ENCODE measurements at places on chromosomes 7 and 10. TPM values are rescaled to one million over a fixed set of nuclear protein-coding genes. Genes with fewer than 3 reads are reported as not detected.

- peaks cover 90% of the 10 kb centered on the region for H3K27me3 ChIP-seq
- peaks cover 42% of the 10 kb centered on the region for H3K4me1 ChIP-seq
- peak overlapping the region; percentile 43 for H3K4me3 ChIP-seq
- DNase-seq = peak; percentile 51
Observed at GRCh38 chr10:100730725-100731406, 14.5 kb upstream of the PAX2 start.

DNA sequence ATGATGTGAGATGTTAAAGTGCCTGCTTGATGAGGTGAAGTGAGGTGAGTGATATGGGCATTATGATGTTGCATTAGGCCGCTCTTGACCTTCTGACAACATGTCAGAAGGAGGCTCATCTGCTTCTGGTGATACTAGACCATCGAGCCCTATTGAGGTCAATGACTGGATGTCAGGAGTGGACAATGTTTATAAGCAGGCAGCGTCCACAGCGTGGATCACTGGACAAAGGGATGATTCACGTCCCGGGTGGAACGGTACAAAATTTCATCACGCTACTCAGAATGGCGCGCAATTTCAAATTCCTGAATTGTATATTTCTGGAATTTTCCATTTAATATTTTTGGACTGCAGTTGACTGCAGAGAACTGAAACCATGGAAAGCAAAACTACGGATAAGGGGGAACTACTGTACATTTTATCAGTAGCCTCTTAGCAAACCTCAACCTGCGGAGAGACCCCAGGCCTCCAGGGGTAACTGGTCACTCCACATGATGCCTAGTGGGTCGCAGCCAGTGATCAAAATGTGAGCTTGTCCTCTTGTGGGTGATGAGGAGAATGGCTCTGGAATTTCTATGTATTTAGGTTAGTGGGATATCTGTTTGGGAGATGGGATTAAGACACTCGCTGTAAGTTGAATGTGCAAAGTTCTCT is 5.7 kb upstream of the ZCCHC24 start:
- peaks cover 6% of the 10 kb centered on the region for H3K4me1 ChIP-seq
- no peak overlapping the region for H3K4me3 ChIP-seq
- DNase-seq = no peak

- peak overlapping the region; percentile 10 for H3K27ac ChIP-seq
- peaks cover 54% of the 10 kb centered on the region for H3K4me1 ChIP-seq
- H3K4me3 ChIP-seq = peak overlapping the region; percentile 82
- no peak for DNase-seq
- H3K36me3 ChIP-seq = peaks cover 43% of the 10 kb centered on the region
- H3K27me3 ChIP-seq = peaks cover 32% of the 10 kb centered on the region
Observed at GRCh38 chr10:22324413-22324812, 3.5 kb downstream of the BMI1 start.

DNA sequence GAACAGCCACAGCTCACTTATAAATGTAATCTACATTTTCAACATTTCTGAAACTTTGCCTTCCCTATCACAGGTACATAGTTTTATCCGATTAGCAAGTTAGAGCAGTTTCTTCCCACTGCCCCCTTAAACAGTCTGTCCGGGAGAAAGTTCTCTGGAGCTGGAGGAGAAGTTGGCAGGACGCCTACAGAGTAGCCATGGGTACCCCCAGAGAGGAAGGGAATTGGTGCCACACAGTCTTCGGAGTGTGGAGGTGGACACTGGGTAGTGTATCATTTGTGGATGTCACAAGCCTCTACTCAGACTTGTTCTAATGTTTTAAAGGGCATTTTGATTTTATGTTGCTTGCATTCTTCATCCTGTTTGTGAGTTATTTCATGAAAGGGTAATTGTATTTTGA is 39.0 kb downstream of the TAF3 start:
- H3K27ac ChIP-seq = no peak overlapping the region
- no peak for DNase-seq
- no peaks in the 10 kb centered on the region for H3K27me3 ChIP-seq
- peaks cover 21% of the 10 kb centered on the region for H3K36me3 ChIP-seq

Gene RNLS
- total RNA-seq = 1.3 TPM

DNA sequence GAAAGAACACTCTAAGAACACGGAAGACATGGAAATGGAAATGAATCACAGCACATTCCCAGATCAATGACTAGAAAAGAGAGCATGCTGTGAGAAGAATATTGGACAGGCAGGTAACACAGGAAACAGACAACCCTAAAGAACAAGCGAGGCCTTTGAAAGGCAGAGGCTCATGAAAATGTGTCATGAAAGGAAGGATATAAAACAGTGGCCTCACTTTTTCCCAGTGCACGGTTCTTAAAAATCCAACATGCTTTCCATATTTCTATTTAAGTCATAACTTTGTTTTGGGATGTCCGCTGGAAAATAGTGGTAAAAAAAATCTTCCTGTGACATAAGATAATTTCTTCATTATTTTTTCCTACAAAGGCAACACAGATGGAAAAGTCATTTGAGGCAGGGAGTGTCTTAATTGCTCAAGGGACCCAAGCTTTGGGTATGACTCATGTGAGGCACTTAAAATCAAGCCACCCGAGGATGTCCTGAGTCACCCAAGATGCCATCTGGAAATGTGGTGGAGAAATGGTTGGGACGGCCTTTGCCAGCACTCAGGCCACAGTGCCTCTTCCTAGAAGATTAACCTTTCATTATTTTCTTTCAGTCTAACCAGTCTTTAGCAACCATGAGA is 17.0 kb downstream of the ITIH5 start:
- DNase-seq = no peak
- no peaks in the 10 kb centered on the region for H3K4me1 ChIP-seq
- peaks cover 26% of the 10 kb centered on the region for H3K27me3 ChIP-seq
- no peaks in the 10 kb centered on the region for H3K36me3 ChIP-seq
- no peak overlapping the region for H3K27ac ChIP-seq

Gene HOXA10
- total RNA-seq = not detected

Gene FAM25G
- total RNA-seq = not detected

GRCh38 chr10:43204943-43205671 is 61.8 kb downstream of the RASGEF1A start:
- no peaks in the 10 kb centered on the region for H3K36me3 ChIP-seq
- peak; percentile 73 for DNase-seq
- no peak overlapping the region for H3K4me3 ChIP-seq
- peaks cover 12% of the 10 kb centered on the region for H3K4me1 ChIP-seq

GRCh38 chr10:123309731-123310130 is 155.5 kb downstream of the BUB3 start:
- DNase-seq = no peak
- H3K27ac ChIP-seq = no peak overlapping the region
- H3K36me3 ChIP-seq = no peaks in the 10 kb centered on the region
- H3K4me1 ChIP-seq = no peaks in the 10 kb centered on the region
- no peaks in the 10 kb centered on the region for H3K27me3 ChIP-seq

Gene CCDC172
- total RNA-seq = not detected

DNA sequence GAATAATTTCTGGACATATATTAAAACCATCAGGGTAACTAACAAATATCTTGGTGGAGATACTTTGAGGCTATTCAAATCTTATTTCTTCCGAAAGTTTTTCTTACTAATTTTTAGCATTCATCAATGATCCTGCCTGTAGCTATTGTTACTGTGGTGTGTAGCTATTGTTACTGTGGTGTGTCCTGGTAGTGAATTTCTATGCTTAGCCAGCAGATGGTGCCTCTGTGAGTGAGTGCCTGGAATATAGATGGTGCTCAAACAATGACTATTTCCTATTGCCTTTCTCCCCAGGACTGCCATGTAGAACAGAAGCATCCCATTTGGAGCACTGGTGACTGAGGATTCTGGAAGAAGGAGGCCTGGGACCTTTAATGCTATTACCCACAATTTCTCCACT is 245.7 kb downstream of the CCSER2 start:
- no peak for DNase-seq
- H3K4me1 ChIP-seq = no peaks in the 10 kb centered on the region
- H3K27ac ChIP-seq = no peak overlapping the region
- no peaks in the 10 kb centered on the region for H3K36me3 ChIP-seq
- H3K4me3 ChIP-seq = no peak overlapping the region

- H3K27me3 ChIP-seq = no peaks in the 10 kb centered on the region
- H3K27ac ChIP-seq = no peak overlapping the region
- no peak overlapping the region for H3K4me3 ChIP-seq
- no peaks in the 10 kb centered on the region for H3K4me1 ChIP-seq
Observed at GRCh38 chr7:84744385-84744784, 442.5 kb downstream of the SEMA3D start.

- DNase-seq = no peak
- H3K4me1 ChIP-seq = no peaks in the 10 kb centered on the region
- no peak overlapping the region for H3K4me3 ChIP-seq
- H3K27me3 ChIP-seq = no peaks in the 10 kb centered on the region
- H3K36me3 ChIP-seq = no peaks in the 10 kb centered on the region
Observed at GRCh38 chr7:83347945-83348444, 185.3 kb upstream of the PCLO start.

Gene ZSCAN25
- 27.7 TPM for total RNA-seq

Gene CNPY1
- total RNA-seq = not detected

Gene ENTPD1
- total RNA-seq = 33.3 TPM

DNA sequence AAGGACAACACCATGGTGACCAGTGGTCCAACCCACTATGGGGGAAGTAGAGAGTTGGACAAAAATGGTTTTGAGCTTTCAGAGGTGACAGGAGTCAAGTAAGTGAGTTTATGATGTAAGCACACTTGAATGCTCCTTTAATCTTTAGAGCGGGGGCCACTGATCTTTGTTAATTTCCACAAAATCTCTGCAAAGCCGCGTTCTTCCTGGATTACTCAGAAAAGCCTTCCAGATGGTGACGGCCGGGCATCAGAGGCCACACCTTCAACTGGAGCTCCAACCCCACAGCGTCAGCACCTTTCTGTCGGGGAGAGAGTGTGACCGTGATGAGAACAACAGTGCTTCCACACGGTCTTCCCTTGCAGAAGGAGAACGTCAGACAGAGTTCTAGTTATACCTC is 35.2 kb upstream of the KLF6 start:
- peaks cover 1% of the 10 kb centered on the region for H3K4me1 ChIP-seq
- no peak overlapping the region for H3K4me3 ChIP-seq
- H3K27ac ChIP-seq = no peak overlapping the region
- no peak for DNase-seq
- peaks cover 3% of the 10 kb centered on the region for H3K36me3 ChIP-seq
- no peaks in the 10 kb centered on the region for H3K27me3 ChIP-seq

DNA sequence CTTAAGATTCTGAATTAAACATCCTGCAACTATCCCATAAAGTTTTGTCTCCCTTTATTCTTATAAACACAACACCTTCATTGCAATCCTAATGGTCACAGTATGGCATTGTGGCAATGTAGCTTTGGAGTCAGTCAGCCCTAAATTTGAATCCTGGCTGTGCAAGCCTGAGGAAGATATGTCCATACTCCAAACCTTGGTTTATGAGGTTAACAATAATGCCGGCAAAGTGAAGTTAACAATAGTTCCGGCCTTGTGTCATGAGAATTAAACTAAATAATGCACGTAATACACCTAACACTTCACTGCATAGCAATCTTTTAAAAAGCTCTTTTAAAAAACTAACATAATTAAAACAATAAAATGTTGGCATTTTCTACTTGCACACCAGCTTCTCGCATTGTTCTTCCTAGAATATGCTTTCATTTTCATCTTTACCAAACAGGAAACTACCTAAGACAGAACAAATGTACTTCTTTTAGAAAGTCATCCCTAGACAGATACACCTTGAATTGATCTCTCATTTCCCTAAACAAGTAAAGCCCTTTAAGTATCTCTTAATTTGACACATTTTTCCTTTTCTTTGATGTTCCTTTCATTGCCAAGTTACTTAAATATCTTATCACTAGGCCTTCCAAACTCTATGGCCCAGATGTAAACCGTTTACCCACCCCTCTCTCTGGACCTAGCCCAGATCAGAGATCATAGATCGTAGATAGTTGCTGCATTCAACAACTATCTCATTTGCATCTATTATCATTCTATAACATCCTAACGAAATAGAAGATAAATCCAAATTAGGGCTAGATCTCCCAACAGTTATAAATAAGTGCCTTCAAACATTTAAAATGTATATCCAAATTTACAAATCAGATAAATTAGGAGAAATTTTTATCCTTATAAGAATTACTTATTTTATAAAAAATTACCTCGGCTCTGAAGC is 66.7 kb downstream of the CREB3L2 start:
- H3K27me3 ChIP-seq = no peaks in the 10 kb centered on the region
- peak overlapping the region; percentile 92 for H3K27ac ChIP-seq
- DNase-seq = no peak

GRCh38 chr10:132294561-132295318 is 13.0 kb downstream of the STK32C start:
- no peaks in the 10 kb centered on the region for H3K36me3 ChIP-seq
- no peaks in the 10 kb centered on the region for H3K27me3 ChIP-seq
- H3K27ac ChIP-seq = no peak overlapping the region
- no peak overlapping the region for H3K4me3 ChIP-seq
- H3K4me1 ChIP-seq = no peaks in the 10 kb centered on the region
- no peak for DNase-seq

DNA sequence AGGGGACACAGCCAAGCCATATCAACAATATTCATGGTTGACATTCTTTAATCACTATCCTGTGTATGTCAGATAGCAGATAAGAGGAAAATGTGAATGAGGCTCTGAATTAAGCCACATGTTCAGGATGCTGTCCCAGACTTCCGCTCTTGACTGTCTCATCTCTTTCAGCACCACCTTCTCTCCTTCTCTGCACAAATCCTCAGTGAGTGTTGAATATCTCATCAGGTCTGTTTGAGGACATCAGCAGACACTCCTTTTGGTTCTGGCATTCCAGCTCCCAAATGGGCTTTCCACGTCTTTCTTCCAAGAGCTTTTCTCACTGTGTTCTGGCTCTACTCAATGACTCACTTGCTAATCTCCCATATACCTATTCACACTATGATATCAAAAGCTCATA is 321.7 kb downstream of the GALNT17 start:
- no peaks in the 10 kb centered on the region for H3K36me3 ChIP-seq
- H3K4me3 ChIP-seq = no peak overlapping the region
- H3K4me1 ChIP-seq = no peaks in the 10 kb centered on the region
- DNase-seq = no peak

DNA sequence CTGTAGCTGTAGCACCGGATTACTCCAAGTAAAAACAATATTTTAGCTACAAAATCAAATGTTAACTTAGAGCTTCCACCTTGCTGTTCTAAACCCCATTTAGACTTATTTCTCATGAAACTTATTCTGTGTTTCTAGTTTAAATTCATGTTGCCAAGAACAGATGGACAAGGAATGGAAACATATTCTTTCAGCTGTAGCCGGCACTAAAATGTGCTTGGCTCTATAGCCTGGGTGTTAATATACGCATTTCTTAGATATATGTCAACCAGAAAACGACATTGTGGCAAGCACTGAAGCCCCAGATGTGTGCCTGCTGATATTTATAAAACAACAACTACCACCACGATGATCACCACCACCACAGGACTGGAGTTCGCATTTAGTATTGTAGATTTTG is 190.3 kb upstream of the ETV1 start:
- H3K4me3 ChIP-seq = no peak overlapping the region
- DNase-seq = no peak
- H3K27me3 ChIP-seq = no peaks in the 10 kb centered on the region

DNA sequence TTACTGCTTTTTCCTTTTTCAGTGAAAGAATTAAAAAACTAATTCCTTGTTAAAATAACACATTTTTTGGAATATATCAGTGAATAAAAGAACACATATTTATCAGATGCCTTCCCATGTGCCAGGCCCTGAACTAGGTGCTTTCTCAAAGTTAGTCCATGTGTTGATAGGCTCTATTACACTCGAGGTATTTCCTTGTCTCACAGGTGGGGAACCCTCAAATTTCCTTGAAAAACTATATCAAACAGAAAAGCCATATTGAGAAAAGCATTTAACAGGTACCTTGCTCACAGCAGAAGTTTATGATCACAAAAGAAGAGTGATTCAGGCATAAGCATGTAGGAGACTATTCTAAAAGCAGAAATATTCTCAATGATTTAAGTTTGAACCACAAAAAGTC is 75.6 kb upstream of the OGDHL start:
- H3K27me3 ChIP-seq = no peaks in the 10 kb centered on the region
- no peak overlapping the region for H3K27ac ChIP-seq
- DNase-seq = no peak

Gene ZNF365
- 0.35 TPM for total RNA-seq
